ENCODE measurements at places on chromosomes 16 and 17.
A peak's percentile ranks its signal among the peaks of the same experiment; 100 is the strongest.

GRCh38 chr17:37138571-37139120 lies 189.9 kb downstream of the AATF start:
- DNase-seq: no peak

- DNase-seq: no peak
Measured at GRCh38 chr16:59368586-59368985, 634.5 kb upstream of the GOT2 start.

DNA sequence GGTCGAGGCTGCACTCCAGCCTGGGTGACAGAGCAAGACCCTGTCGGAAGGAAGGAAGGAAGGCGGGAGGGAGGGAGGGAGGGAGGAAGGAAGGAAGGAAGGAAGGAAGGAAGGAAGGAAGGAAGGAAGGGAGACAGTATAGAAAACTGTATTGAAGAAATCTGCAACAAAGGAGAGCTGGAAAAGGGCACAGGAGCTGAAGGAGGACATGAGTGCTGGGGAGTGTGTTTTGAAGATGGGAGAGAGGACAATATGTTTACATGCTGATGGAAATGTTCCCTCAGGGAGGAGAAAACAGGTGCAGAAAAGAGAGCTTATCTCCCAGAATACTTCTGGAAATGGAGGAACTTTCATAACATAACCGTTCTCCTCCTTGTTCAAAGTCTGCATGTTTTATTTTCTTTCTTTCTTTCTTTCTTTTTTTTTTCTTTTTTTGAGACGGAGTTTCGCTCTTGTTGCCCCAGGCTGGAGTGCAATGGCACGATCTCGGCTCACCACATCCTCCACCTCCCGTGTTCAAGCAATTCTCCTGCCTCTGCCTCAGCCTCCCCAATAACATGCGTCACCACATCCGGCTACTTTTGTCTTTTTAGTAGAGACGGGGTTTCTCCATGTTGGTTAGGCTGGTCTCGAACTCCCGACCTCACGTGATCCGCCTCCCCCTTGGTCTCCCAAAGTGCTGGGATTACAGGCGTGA lies 2.7 kb upstream of the HAP1 start:
- DNase-seq: no peak

DNA sequence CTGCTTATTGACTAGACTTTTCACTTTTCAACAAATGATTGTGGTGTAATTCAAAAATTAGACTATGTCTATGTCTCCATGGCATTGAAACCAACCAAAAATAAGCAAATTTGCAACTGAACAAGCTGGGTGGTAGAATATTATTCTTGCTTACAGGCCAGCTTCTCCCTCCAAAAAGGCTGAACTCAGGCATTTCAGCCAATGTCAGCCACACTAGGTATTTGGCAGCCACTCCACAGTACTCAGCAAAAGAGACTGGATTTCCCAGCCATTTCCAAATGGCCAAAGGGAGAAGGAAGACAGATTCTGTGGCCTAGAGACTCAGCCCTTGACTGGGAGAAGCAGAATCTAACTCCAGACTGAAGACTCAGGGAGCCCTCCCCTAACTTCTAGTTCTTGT lies 121.8 kb upstream of the IRX5 start:
- no peak for DNase-seq

GRCh38 chr17:35892091-35893035 lies 12.2 kb upstream of the CCL5 start:
- peak; percentile 56 for DNase-seq

GRCh38 chr16:58040496-58040846 lies 14.9 kb downstream of the MMP15 start:
- DNase-seq: no peak

DNA sequence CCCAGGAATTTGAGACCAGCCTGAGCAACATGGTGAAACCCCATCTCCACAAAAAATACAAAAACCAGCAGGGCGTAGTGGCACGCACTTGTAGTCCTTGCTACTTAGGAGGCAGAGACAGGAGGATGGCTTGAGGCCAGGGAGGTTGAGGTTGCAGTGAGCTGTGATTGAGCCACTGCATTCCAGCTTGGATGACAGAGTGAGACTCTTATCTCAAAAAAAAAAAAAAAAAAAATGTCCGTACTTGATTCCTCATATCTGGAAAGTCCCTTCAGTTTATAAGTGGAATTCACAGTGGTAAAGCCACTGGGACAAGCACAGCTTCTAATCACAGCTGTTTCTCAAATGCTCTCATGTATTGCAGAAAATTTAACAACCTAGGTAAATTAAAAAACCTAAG lies 78.6 kb upstream of the CREBBP start:
- DNase-seq: peak; percentile 86

DNA sequence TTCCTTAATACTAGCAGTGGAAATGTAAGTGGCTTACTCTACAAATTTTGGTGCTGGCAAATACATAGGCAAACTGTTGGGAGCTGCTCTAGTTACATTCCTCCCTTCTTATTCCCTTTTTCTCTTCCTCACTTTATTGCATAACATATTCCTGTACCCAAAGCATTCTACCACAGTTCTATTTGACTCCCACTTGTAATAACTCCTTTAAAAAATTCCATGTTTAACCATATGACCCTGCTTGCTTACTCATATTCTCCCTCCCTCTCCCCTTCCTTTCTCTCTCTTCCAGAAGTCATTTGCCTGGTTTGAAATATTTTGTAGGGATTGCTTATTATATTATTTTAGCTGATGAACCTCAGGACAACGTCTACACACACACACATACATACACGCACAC lies 22.7 kb downstream of the NQO1 start:
- peak; percentile 74 for DNase-seq

DNA sequence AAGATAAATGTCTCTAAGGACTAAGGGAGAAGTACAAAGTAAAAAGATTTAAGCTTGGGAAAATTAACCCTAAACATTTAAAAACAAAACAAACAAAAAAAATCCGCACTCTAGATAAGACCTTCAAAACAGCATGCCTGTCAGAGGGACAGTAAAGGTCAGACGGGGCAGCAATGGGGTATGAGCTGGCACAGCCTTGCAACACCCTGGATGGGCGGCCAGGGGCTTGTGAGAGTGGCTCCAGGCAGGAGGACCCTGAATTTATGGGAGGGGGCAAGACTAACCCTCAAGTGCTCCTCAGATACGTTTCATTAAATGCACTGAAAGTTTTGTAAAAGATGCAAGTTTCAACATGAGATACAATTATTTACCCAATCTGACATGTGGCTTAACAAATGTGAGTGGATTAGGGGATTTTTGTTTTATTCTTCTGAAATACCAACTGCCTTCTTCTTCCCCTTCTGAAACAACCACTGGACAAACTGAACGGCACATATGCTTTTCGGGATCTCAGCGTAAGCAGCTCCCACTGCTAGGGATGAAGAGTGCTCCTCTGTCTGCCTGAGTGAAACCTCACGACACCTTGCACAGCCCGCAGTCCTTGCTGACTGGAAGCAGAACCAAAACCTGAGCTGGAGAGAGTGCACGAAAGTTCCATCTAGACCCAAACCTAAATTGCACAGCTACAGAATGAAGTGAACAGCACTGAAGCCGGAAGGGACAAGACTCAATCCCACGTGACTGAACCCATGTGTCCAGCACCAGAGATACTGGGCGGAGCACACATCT lies 128.4 kb downstream of the ANKRD11 start:
- no peak for DNase-seq

GRCh38 chr16:85124636-85125346 lies 12.5 kb upstream of the CIBAR2 start:
- no peak for DNase-seq

DNA sequence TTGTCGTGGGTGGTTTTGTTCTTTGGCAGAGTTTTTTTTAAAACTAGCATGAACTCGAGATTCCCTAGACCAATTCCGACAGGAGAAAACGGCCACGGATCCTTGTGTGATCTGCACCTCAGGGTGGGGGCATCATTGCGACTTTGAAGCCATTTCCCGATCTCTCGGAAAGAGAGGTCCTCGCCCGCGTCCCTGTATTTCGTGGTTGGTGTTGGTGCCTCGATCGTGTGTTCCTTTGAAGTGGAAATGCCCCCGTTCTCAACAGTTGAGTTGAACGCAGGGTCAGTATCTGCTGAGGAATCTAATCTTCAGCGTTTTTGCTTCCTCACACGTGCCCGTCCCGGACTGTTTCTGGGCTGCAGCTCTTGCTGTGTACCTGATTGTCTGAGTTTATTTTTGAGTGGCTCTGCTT lies 1.1 kb downstream of the CRAMP1 start:
- no peak for DNase-seq

GRCh38 chr17:75041656-75042280 lies 5.0 kb downstream of the ATP5PD start:
- no peak for DNase-seq

DNA sequence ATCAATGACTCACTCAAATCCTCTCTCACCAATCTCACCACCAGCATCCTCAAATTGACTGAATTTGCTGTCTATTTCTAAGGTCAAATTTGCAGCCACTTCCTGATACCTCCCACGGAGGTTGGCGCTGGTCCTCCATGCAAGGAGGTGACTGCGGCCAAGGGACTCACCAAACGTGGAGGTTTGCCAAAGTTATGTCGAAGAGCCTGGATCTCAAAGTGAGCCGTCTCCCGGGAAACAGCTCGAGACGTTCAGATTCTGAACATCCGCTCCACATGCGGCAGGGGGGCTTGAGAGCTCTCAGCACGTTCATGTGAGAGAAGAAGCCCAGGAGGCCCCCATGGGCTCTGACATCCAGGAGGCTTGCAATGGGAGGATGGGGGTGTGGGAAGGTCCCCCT lies 22.6 kb downstream of the LGALS3BP start:
- DNase-seq: peak; percentile 58

GRCh38 chr17:82881900-82882714 lies 42.3 kb upstream of the ZNF750 start:
- DNase-seq: no peak

DNA sequence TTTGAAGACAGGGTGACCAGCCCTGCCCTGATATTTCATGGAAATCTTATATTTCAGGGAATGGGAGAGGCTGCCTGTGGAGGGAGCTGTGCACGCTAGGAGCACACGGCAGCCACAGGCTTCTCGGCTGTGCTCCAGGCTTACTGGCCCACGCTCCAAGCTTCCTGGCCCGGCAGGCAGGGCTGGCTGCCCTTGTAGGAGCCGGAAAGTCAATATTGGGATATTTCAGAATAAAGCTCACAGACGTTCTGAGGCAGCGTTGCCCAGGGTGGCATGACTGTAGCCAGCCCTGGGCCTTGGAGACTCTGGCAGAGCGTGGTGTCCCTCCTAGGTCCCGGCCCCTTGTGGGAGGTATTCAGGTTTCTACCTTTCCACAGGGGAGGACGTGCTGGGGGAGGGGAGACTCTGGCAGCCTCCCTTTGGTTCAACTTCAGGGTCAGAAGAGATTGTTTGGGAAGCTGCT lies 95.6 kb downstream of the NPIPB11 start:
- no peak for DNase-seq

Measured in fibroblast of pulmonary artery (primary cell).